ENCODE measurements at places on chromosomes 2 and 18.

- peak; percentile 32 for DNase-seq
These were observed 149.7 kb downstream of the EN1 start for GRCh38 chr2:118697781-118698180.

GRCh38 chr2:68318914-68319397 is 793 bp downstream of the CNRIP1 start:
- no peak for DNase-seq

- no peak for DNase-seq
These were observed 3.3 kb upstream of the ZBTB7C start for GRCh38 chr18:48412339-48412929.

- DNase-seq, result no peak
These were observed 893.5 kb upstream of the ZEB2 start for GRCh38 chr2:145413261-145414030.

- DNase-seq, result no peak
These were observed 202.5 kb upstream of the SESTD1 start for GRCh38 chr2:179467111-179467510.

GRCh38 chr18:70621710-70622109 is 332.9 kb downstream of the SOCS6 start:
- no peak for DNase-seq

DNA sequence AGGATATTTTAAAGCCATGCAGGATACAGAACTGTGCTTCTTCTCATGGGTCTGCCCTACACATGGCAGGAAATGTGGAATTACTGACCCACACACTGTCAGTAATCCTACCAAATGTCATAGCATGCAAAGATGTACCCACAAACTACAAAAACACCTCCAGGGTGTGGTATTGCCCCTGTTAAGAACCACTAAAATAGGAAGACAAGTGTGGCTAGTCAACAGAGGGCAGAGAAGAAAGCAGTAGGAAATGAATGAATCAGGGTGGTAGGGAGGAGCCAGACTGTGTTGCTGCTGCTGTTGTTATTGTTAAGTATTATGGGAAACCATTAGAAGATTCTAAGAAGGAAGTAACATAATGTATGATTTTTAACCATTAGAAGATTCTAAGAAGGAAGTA is 556.7 kb upstream of the ACVR2A start:
- DNase-seq, result no peak

DNA sequence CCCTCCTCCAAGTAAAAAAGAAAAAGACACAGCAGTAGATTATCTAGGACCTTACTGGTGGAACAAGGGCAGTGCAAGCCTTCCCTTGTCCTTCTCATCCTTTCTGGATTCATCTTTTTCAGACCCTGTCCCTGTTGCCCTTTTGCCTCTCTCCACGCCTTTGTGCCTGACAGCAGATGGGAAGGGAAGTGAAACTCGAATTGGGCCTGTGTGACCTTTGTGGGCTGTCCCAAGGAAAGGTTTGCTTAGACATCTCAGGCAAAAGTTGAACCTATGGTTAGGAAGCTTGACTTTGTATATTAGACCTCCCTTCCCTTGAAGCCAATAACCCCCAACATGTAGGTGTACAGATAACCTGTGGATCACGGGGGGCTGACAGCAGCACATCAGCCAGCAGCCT is 185.3 kb downstream of the PRKCE start:
- no peak for DNase-seq

- no peak for DNase-seq
These were observed 619 bp upstream of the MSH6 start for GRCh38 chr2:47782381-47782670.

- DNase-seq, result no peak
These were observed 97.8 kb upstream of the CELF4 start for GRCh38 chr18:37663446-37663845.

GRCh38 chr2:240781471-240782220 is 38.4 kb downstream of the KIF1A start:
- DNase-seq, result no peak

GRCh38 chr18:43271593-43272432 is 5.5 kb downstream of the SYT4 start:
- DNase-seq, result peak; percentile 27

DNA sequence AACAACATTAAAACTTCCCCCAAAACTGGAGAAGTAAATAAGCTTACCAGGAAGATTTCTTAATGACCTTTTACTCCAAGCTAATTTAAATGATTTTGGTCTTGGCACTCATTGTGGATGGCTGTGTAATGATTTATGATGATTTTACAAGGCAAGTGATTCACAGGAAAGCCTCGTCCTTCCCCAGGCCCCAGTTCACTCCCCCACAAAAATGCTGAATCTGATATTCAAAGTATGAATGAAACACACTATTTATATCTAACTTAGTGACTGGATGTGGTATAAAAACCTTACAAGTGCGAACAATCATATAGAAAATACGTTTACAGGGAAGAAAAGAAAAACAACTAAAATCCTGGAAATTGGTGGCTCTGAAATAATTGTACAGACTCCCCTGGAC is 49.8 kb downstream of the ZNF516 start:
- peak; percentile 80 for DNase-seq

- DNase-seq, result no peak
These were observed 115.2 kb downstream of the MARCHF4 start for GRCh38 chr2:216257089-216257488.

DNA sequence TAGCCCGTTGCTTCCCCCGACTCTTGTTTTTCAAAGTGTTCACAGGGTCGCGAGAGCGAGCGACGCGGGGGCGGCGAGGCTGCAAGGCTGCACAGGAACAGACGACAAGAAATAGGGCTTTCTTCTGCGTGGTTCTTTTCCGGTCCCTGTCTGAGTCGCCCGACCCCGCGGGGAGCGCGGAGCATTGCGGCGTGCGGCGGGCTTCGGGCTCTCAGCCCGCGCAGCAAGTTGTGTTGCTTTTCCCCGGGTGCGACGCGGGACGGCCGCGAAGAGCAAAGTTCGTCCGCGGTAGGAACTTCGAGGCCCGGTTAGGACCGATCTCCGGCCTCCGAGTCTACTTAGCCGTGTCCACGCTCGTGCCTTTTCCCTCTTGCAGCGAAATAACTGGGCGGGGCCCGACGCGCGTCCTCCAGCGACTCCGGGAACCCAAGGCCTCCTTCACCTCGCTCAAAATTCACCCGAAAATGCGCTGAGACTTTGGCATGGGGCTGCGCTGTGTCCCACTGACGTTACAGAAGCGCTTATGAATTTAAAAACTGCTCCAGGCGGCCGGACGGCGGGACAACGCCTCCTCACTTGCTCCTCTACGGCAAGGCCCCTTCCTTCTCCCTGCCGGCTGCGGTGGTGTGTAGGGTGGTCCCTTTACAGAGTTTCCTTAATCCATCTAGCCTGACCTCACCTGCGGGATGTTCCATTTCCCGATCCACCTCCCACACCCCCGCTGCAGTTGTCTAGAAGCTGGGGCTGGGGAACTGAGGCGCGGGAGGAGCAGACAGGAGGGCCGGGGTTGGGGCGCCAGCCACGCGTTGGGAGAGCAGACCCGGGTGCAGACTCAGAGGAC is 1.5 kb upstream of the BCL2L11 start:
- DNase-seq, result no peak

- DNase-seq, result no peak
These were observed 51.9 kb downstream of the UNC80 start for GRCh38 chr2:209823484-209823883.

DNA sequence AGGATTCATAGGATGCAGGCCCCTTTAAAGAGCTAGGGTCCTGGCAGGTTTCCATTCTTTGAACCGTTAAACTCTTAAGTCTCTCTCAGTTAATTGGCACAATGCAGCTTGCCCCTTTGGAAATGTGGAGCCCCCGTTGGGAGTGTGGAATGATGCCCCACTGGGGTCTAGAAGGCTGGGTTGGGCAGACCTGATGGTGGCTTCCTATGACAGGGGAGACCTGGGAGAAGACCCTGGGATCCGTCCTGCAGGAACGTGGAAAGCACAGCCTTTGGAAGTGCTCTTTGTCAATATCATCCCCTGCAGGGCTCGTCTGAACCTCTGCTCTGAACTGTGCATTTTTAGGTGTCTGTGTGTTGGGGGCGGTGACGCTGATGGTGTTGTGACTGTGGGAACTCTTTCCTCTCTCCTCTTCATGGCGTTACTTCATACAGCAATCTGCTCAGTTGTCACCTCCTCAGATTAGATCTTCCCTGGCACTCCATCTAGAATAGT is 190.6 kb downstream of the MYCN start:
- DNase-seq, result no peak

DNA sequence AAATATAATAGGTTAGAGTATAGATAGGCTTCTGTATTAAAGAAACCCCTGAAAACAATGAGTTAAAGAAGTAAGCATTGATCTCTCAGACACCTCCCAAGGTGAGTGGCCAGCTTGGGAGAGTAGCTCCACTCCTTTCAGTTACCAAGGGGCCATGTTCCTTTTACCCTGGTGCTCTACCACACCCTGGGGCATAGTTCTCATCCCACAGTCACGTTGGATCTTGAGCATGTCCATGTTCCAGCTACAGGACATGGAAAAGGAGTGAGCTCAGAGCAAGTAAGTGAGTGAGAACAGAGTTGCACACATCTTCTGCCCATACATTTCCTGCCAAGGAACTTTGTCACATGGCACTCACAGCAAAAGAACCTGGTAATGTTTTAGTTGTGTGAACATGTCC is 325.9 kb upstream of the SLC39A10 start:
- DNase-seq, result no peak

- no peak for DNase-seq
These were observed 48.1 kb downstream of the NUP35 start for GRCh38 chr2:183172220-183172887.

GRCh38 chr2:172013396-172013795 is 13.6 kb downstream of the METAP1D start:
- DNase-seq, result no peak

DNA sequence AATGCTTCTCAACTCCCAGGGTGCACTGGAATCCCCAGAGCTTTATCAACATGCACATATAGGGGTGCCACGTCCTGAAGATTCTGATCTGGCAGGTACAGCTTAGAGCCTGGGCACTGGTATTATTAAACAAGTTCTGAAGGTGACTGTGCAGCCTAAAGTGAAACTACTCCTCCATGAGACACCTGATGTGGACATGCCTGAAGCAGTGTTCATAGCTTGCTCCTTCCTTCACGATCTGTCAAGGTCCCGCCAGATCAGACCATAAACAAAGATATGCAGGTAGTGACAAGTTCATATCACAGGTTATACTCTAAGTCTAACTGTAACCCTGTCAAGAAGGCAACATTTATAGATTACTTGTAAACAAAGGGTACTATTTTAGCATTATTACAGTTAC is 65.3 kb upstream of the DNER start:
- DNase-seq, result no peak

DNA sequence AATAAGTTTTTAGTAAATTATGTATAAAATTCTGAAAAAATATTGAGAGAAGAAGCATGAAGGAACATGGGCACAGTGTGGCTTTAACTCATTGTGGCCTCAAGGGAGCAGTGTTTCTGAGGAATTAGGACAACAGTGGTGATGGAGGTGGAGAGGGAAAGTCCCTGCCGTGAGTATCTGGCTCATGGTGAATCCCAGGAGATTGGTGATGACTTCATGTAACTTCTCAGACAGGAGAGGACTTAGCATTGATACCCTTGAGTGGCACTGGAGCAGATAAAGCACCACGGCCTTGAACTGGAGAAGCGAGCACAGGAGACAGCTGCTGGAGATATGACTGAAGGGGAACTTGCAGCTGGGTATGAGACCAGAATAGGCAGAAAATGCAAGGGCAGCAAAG is 35.0 kb upstream of the LRP1B start:
- DNase-seq, result no peak

DNA sequence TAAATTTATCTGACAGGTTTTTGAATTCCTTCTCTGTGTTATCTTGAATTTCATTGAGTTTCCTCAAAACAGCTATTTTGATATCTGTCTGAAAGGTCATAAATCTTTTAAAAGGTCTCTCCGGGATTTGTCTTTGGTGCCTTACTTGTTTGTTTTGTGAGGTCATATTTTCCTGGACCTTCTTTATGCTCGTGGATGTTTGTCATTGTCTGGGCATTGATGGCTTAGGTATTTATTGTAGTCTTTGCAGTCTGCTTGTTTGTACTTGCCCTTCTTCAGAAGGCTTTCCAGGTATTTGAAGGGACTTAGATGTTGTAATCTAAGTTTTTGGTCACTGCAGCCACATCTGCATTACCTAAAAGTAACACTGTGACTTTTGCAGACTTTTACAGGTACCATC is 355.2 kb downstream of the PARD3B start:
- no peak for DNase-seq

DNA sequence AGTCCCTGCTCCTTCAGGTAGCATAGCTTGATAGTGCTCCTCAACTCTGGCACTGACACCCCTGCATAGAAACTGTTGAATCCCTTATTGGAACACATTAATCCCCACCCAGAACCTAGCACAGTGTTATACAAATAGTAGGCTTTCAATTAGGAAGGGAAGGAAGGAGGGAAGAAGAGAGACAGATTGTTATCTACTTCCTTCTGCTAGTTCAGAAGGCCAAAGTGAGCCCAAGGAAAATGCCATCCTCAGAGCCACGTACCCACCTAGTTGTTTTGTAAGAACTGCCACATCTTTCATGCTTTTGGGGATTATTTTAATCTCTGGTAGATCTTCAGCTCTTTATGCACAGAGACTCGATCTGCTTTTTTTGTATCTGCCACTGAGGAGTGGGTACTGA is 75.1 kb downstream of the CLHC1 start:
- DNase-seq, result no peak

- no peak for DNase-seq
These were observed 74.2 kb downstream of the TNS1 start for GRCh38 chr2:217928324-217929181.

- no peak for DNase-seq
These were observed 109.7 kb downstream of the MSH2 start for GRCh38 chr2:47512581-47513083.

GRCh38 chr2:132668189-132668823 is 1.7 kb downstream of the LYPD1 start:
- no peak for DNase-seq

GRCh38 chr2:148338541-148338940 is 306.0 kb upstream of the EPC2 start:
- DNase-seq, result peak; percentile 34

DNA sequence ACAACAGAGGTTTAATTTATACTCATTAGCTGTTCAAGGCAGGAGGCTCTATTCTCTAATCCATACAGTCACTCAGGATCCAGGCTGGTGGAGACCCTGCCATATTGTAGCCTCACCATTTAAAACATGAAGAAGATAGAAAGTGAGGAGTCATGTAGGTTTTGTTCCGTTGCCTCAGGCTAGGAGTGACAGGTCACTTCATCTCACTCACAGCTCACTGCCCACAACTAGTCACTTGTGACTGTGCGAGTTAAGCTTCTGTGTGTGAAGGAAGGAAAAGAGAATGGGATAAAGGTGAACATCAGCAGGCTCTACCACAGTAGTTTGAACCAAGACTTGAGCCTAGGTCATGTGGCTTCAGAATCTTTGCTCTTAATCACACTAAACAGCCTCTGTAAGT is 9.0 kb upstream of the IGFBP2 start:
- DNase-seq, result no peak
